OCI-LY7 (cell line): ENCODE measurements at places on chromosomes 4 and X. TPM values are rescaled to one million over a fixed set of nuclear protein-coding genes. Genes with fewer than 3 reads are reported as not detected.

- DNase-seq, result no peak
Observed at GRCh38 chr4:174989791-174990190, 71.6 kb downstream of the ADAM29 start.

- DNase-seq, result no peak
Observed at GRCh38 chrX:45309096-45309495, 108.4 kb upstream of the DIPK2B start.

DNA sequence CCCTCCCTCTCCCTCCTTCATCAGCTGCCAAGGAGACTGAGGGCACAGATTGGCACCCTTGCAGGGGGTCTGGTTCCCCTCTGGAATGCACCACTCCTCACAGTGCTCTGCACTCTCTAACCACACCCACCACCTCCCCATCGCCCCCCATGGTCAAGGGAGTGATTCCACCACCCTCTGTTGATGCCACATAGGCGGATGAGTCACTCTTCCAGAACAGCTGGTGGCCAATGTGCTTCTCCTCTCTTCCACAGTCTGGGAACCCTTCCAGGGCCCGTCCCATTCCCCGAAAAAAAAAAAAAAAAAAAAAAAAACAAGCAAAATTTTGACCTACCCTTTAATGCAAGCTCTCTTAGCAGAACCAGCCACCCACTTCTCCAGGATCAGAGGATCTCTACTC is 341.3 kb upstream of the KLF3 start:
- no peak for DNase-seq

DNA sequence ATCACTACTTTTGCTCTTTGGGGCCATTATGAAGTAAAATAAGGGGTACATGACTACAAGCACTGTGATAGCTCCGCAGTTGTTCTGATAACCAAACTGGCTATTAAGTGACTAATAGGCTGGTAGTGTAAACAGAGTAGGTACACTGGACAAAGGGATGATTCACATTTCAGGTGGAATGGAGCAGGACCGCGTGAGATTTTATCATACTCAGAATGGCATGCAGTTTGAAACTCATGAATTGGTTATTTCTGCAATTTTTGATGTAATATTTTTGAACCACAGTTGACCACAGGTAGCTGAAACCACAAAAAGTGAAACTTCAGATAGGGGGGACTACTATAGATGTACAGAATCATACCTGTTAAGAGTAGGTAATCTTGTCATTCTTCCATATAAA is 55.8 kb downstream of the PAK3 start:
- no peak for DNase-seq

DNA sequence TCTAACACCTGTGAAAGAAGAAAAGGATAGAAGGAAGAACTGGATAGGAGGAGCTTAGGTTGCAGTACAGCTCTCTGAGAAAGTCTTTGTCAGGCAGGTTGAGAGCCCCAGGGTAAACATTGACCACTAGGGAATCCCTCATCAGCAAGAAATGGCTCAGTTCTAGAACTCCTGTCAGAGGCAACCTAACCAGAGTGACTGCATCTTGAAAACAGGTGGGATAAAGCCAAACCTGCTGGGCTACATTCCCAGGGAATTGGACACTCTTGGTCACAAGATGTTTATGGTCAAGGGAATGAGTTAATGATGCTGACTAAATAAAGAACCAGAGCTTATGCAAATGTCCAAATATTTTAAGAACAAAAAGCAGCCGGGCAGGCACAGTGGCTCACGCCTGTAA is 108.3 kb upstream of the MED14 start:
- DNase-seq, result no peak

DNA sequence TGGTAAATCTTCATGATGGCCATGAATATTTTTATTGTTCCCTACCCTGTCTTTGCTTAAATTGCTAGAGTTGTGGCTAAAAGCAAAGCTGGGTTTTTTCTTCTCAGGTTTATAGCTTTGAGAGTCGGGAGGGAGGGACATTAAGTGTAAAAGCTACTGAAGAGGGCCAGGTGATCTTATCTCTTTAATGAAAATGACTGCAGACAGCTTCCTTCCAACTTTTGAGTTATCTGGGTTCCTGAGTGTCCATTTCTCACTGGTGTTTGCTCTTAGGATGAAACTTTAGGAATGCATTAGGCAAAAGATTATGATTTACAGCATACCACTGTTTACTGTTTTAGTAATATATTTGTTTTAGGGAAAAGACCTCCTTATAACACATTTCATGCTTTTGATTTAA is 187.7 kb downstream of the SHROOM3 start:
- DNase-seq, result no peak

DNA sequence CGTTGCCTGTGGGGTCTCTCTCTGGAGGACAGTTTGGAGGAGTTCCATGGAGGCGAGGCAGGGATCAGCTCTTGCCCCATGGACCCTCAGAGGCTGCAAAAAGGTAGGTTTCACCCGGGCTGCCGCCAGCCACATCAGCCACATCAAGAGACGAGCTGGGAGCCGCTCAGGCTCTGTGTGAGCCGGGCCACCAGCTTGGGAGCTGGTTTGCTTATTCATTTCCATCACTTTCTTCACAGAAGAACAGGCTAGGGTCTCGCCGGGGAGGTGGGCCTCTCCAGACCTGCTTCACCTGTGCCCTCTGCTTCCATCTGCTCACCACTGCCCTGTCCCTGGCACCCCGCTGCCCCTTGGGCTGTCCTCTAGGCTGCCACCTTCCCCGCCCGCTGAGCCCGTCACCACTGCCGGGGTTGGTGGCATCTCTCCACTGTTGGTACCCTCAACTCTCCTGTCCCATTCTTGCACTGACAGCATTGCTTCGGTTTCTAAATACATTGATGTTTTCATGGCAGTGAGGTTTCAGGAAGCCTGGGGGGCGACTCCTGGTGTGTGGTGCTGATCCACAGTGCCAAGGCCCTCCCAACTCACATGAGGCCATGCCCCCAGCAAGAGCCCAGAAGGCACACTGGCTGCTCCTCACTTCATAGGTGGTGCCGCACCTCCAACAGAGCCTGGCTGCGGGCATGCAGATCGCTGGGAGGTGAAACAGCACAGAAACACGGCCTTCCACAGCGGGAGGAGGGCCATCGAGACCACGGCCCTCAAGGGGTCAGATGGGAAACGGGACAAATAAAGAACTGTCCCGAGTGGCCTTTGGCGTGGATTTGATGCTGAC is 4.5 kb upstream of the TREX2 start:
- no peak for DNase-seq

DNA sequence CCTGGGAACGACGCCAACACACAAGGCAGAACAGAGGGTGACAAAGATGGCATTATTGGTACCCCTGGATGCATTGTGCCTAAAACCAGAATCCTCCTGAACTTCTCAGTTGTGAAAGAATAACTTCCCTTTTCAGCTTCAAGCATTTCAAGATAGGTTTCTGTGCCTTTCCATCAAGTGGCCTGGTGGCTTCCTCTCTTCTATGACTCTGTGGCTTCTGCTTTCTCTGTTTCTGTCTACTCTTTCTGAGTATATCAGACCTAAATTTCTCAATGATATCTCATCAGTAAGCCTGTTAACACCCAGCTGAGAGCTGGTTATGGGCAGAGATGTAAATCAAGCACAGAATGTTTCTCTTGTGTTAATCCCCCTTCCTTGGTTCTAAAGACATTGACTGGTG is 21.4 kb upstream of the FAM9B start:
- no peak for DNase-seq

DNA sequence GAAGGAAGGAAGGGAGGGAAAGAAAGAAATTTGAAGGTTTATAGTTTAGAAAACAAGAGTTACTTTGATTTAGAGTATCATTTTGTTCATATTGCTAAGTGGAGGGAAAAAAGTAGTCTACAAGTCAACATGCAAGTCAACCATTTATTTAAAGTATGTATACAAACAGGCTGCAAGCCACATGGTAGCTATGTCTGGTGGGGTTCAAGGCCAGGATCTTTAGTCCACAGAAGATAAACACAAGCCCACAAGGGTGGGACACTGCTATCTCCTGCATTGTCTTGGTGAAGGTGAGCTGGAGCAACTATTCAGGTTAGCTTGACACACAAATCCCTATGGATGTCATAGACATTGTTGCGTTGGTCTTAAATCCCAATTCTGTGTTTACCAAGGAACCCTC is 71.4 kb downstream of the ABCG2 start:
- no peak for DNase-seq

GRCh38 chr4:155491336-155492120 is 114.8 kb upstream of the MAP9 start:
- DNase-seq, result no peak

GRCh38 chr4:176799653-176800052 is 6.9 kb upstream of the VEGFC start:
- DNase-seq, result no peak

DNA sequence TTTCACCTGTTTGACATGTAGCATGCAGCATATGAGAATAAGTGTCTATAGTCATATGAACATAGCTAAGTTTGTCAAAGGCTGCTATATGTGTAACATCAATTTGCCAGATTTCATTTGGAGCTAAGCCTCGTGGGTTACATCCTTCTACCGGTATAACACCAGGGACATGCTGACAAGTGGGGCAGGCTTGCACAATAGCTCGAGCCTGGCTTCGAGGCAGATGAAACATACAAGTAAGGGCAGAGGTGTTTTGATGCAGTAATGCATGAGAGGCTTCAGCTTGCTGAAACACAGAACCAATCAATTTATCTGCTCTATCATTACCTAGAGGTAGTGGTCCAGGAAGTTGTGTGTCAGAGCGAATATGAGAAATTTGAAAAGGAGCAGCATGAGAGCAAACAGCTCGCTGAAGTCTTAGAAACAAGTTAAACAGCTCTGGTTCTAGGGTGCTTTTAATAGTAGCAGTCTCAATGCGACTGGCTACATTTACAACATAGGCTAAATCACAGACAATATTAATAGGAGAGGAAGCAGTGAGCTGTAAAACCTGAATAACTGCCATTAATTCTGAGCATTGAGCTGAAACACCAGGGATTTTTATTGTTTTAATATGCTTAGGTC is 14.9 kb upstream of the UGDH start:
- DNase-seq, result no peak

DNA sequence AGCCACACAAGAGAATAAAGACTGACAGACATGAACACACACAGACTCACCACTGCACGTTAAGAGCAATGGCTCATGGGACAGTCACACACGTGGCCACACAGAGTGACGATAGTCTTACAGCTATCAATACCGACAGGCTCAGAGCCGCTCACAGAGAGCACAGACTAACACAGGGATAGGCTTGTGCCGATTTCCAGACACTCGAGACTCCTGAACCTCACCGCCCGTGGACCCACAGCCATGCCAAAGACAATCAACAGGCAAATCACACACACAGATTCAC is 716 bp upstream of the SLC38A5 start:
- DNase-seq, result no peak

The CT55 gene
- not detected in 2 replicates for total RNA-seq

The DDIT4L gene
- not detected in 2 replicates for total RNA-seq

The CT47B1 gene
- not detected in 2 replicates for total RNA-seq

The OPN1MW gene
- total RNA-seq, result not detected in 2 replicates
